ENCODE measurements at places on chromosomes 1 and 21.

DNA sequence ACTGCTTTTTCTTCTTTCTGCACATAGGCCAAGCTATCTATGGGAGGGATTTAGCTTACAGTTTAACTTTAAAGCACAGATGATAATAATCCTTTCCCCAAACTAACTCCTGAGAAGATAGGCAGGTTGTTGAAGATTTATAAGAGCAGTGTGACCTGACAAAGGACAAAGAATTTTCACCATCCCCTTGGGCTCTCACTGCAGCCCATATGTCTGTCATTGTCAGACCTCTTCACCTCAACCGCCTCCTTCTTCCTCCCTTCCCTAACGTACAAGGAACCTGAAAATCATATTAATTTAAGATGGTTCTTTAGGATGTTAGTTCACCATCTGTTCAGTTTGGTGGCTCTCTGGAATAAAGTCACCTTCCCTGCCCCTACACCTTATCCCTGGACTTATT is 5.0 kb downstream of the RNU1-2 start:
- DNase-seq, result no peak

DNA sequence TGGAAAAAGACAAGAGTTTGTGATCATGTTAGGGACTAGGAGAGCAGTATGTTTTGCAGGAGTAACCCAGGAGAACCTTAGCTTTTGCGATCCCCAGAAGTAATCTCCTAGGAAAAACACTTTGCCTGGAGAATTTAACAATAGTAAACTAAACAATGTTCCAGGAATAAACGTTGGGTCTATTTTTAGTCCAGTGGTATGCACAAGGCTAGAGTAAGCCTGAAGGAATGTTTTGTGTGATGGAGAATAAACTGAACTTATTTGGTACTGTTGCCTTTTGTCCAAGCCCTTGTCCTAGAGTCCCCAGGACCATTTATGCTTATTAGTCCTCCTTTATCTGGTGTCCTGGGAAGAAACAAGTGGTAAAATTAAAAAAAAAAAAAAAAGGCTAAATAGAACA is 28.7 kb upstream of the RGS5 start:
- peak; percentile 81 for DNase-seq

- no peak for DNase-seq
Measured at GRCh38 chr1:22804406-22804805, 93.8 kb downstream of the EPHB2 start.

- no peak for DNase-seq
Measured at GRCh38 chr1:59408608-59409240, 111.8 kb downstream of the FGGY start.

GRCh38 chr1:229093609-229094336 is 177.1 kb upstream of the RAB4A start:
- DNase-seq, result no peak

DNA sequence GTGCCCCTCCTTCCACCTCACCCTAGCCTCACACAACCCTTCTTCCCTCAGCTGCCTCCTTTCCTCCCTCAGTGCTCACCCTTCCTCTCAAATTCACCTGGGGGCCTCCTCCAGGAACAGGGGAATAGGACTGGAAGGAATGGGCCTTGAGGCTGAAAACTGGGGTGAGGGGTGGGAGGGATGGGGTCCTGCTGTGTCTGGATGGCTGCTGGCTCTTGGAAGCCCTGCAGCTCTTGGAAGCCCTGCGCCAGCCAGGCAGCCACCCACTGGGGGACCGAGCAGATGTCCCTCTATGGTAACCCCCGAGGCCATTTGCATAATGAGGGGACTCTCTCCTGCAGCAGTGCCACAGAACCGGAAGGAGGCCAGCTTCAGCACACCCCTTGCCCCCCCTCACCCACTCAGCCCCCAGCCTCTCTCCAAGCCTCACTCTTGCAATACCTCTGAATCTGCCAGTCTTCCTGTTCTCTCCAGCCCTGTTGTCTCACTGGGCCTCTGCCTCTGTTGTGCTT is 85.2 kb downstream of the KIRREL1 start:
- no peak for DNase-seq

GRCh38 chr1:51956528-51957509 is 33.7 kb downstream of the RAB3B start:
- peak; percentile 50 for DNase-seq

DNA sequence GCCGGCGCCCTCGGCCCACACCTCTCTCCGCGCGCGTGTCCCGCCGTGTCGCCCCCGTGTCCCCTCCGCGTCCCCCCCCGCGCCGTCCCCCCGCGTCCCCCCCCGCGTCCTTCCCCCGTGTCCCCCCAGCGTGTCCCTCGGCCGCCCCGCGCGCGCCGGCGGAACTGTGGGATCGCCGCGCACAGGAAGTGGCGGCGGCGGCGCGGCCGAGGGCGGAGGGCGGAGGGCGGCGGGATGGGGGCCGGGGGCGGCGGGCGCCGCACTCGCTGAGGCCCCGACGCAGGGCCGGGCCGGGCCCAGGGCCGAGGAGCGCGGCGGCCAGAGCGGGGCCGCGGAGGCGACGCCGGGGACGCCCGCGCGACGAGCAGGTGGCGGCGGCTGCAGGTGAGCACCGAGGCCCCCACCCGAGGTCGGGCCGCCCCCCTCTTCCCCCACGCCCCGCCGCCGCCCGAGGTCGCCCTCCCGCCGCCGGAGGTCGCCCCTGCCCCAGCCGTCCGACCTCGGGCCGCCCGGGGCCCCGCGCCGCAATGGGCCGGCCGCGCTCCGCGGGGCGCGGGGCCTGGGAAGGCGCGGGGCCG is at the start of gene AGPAT3:
Gene AGPAT3 (plus strand): TSS at position 262 of the 578 bp plus-strand sequence. CDS start 94,459 bp downstream, outside the sequence.
- DNase-seq, result no peak

DNA sequence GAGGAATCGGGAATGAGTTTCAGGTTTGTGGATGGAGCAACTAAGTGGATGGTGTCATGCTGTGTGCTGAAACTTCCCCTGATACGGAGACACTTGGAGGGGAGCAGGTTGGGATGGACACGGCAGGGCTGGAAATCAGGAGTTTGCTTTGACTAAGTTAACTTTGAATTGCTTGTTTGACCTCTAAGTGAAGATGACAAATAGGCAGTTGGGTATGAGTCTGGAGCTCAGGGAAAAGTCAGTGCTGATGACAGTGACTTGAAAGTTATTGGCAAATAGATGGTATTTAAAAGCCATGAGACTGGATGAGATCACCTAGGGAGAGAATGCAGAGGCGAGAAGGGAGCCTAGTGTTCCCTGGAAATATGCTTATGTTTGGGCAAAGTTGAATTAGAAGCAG is 12.8 kb upstream of the ZSCAN20 start:
- DNase-seq, result peak; percentile 62

GRCh38 chr1:39317910-39318633 is 113.6 kb downstream of the MACF1 start:
- no peak for DNase-seq

- DNase-seq, result no peak
Measured at GRCh38 chr1:114702737-114703136, 7.4 kb upstream of the AMPD1 start.

GRCh38 chr1:167799747-167800146 is 78.0 kb downstream of the MPZL1 start:
- DNase-seq, result no peak

DNA sequence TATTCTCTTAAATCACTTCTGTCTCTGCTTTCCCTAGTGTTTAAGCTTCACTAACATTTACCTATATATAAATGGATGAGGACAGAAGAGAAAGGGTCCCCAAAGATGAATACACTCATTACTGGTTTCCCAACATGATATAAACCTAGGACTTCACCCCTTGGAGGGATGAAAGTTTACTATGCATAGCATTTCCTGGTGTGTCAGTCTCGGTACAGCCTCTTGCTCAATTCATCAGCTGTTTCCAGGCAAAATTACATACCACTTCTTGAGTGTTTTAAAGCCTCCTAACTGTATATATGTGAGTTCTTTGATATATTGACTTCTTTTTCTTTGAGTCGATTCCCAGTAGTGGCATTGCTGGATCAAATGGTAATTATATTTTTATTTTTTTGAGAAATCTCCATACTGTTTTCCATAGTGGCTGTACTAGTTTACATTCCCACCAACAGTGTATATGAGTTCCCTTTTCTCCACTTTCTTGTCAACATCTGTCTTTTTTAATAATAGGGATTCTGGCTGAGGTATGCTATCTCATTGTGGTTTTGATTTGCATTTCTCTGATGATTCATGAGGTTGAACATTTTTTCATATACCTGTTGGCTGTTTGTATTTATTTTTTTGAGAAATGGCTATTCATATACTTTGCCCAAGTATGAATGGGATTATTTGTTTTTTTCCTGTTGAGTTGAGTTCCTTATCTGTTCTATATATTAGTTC is 259.3 kb upstream of the CACYBP start:
- DNase-seq, result peak; percentile 59

DNA sequence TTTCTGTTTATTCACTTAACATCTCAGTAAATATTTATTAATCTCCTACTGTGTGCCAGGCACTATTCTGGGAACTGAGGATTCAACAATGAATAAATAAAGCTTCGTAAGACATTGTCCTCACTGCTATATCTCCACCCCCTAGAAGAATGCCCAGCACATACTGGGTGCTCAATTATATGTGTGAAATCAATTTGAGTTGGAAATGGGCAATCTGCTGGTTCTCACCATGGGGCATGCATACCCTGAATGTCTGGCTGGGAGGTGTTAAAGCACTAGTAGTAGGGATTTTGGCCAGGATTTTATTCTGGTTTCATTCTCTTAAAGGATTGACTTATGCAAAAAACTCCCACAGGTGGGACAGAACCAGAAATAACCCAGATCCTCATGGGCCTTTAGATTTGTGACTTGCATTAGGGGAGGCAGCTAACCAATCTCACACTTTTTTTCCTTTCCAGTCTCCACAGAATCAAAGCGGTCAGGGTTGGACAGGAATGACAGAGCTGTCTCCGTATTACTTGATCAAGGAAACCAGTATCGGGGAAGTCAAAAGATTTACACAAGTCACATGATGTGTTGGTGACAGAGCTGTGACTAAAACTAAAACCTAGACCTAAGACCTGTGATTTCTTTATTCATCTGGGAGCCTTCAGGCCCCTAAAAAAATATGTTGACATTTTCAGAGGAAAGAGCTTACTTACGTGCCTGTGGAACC is 12.8 kb downstream of the GFI1 start:
- no peak for DNase-seq

DNA sequence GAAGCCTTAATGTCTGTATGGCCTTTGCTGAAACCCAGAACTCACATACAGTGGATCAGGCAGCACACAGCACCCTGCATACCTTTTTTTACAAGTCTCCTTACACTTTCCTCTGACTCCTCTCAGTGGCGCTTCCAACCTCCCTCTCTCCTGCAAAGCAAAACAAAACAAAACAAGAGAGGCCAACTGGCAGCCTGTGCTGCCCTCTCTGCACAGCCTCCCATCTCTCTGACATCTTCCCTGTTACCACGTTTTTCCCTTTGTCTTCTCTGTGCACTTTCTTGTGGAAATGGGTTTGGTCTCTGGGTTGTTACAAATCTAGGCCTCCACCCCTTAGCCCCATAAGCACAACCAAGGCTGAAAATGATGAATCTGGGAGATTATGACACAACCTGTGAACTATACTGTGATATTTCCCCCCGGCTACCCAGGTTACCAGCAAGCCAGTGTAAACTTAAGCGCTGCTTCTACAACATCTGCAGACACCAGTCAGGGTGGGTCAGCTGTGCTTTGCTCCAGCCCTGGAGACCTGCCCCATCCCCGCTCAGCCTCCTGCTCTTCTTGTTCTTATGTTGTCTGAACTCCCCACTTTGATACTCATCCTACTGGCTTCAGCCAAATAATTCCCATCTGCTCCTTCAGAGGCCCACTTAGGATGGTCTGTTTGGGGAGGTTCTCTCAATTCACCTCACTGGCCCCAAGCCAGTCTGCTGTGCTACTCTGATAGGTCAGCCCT is 54.9 kb upstream of the FMOD start:
- DNase-seq, result no peak

- DNase-seq, result peak; percentile 65
Measured at GRCh38 chr1:203340112-203340790, 10.7 kb downstream of the FMOD start.
